ENCODE measurements at places on chromosomes 5 and 9.

DNA sequence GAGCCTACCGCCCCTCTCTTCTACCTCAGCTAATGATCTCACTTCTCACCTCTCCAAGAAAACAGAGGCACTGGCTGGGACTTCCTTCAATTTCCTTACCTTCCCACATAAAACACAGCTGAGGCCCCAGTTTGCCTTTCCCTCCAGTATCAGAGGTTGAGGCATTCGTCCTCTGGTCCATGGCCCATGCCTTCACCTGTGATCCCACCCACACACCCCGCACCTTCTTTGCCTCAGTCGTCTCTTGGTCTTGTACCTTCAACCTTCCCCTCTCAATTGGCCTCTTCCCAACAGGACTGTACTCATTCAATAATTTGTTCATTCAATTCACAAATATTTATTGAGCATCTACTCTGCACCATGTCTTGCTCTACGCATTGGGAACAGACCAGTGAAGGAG lies 11.0 kb upstream of the NSD1 start:
- DNase-seq: no peak

DNA sequence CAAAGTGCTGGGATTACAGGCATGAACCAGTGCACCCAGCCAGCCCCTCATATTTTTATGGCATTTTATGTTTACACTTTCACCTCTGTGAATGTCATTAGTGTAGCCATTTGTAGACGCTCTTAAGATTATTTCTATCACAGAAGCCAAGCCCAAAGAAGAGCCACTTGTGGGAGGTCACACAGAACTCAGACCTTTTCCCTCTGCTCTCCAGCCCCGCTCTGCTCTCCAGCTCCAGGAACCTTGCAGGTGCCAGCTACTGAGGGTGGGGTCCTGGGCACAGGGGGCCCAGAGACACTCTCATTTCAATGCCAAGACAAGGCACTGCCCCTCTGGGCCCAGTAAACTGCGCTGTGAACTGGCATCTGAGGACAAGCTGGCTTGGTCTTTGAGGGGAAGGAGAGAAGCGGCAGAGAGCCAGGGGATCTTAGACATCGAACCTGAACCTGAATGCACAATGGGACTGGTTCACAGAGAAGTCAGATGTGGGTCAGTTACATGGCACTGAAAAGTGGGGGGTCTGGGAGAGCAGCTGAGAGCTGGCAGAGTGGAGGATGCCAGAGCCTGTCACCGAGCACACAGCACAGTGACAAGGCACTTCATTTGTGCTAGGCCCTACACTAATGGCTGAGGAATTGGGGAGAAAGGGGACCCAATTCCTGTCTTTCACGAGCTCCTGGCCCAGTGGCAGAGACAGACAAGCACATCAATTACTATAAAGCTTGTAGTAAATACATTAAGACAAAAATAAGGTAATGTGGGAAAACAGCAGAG lies 16.7 kb downstream of the ANXA6 start:
- no peak for DNase-seq

GRCh38 chr9:108889649-108890067 lies 27.6 kb downstream of the ACTL7A start:
- peak; percentile 9 for DNase-seq

GRCh38 chr5:140219068-140219991 lies 44.3 kb downstream of the CYSTM1 start:
- no peak for DNase-seq

DNA sequence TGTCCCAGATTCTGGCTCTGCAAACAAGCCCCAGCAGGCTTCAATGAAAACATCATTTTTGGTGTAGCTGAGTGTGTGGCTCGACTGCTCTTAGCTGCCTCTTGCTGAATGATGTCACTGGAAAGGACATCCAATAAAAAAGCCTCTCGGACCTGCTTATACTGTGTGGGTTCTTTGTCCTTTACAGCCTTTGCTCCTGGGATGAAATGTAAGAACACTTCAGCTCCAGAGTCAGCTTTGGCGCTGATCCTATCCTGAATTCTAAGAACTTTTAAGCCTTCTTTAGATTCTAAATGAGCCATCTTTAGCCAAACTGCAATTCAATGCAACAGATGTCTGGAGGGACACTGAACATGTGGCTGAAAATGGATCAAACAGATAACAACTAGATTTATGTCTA lies 404.6 kb upstream of the C9orf72 start:
- DNase-seq: no peak

DNA sequence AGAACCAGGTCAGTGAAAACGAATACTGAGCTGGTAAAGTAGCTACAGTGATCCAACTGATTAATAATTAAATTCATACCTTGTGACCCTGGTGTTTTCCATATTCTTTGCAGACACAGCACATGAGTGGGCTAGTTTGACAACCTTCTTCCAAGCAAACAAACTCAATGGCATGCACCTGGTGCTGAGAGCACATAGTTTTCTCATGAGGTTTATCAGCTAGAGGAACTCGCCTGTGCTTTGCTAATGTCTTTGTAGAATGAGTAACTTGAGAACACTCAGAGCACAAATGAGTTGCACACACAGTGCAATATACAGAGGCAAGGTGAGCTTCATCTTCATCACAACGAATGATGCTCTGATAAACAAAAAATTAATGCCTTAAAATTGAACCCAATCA lies 12.6 kb downstream of the TRIM23 start:
- no peak for DNase-seq

GRCh38 chr9:76684213-76684612 lies 80.0 kb upstream of the PCA3 start:
- DNase-seq: no peak

DNA sequence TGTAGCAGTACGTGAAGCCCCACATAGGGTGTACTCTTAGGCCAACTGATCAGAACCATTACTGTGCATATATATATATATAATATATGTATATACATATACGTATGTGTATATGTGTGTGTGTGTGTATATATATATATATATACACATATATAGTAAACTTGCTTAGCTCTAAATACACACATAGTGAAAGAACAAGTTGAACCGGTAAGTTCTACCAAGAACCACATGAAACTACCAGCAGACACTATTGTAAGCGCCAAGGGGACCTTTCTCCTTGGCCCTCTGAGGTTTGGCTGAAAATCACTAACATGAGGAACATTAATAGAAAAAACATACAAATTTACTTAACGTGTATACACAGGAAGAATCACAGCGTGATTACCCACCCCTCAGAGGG lies 1.8 kb upstream of the TARS1 start:
- DNase-seq: no peak

All from CD4-positive, alpha-beta T cell treated with Interleukin-17A for 1 hour (primary cell).